ENCODE measurements at places on chromosomes 7 and 10. TPM values are rescaled to one million over a fixed set of nuclear protein-coding genes. Genes with fewer than 3 reads are reported as not detected.

- no peaks in the 10 kb centered on the region for H3K36me3 ChIP-seq
- no peak overlapping the region for H3K27ac ChIP-seq
- peaks cover 4% of the 10 kb centered on the region for H3K4me1 ChIP-seq
- no peak overlapping the region for H3K4me3 ChIP-seq
- no peak for DNase-seq
Observed at GRCh38 chr7:155508376-155509358, 37.7 kb downstream of the CNPY1 start.

DNA sequence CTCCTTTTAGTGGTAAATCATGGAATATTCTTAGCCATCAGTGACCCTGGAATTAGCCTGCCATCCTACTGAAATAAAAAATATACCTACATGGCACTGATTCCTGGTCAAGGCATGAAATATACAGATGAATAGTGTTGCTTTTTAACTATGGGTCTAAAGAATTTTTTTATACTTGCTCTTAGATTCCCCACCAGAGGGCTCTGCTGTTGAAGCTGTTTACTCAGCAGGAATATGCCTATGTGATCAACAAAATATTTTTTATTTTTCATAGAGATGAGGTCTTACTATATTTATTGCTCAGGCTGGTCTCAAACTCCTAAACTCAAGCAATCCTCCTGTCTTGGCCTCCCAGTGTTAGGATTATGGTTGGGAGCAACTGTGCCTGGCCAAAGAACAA lies 13.5 kb downstream of the ZC3HC1 start:
- H3K4me3 ChIP-seq = no peak overlapping the region
- peaks cover 27% of the 10 kb centered on the region for H3K36me3 ChIP-seq
- no peak for DNase-seq

GRCh38 chr10:68212721-68213352 lies 19.1 kb downstream of the ATOH7 start:
- H3K4me3 ChIP-seq = no peak overlapping the region
- H3K27me3 ChIP-seq = no peaks in the 10 kb centered on the region
- DNase-seq = no peak
- H3K36me3 ChIP-seq = no peaks in the 10 kb centered on the region
- H3K4me1 ChIP-seq = no peaks in the 10 kb centered on the region

DNA sequence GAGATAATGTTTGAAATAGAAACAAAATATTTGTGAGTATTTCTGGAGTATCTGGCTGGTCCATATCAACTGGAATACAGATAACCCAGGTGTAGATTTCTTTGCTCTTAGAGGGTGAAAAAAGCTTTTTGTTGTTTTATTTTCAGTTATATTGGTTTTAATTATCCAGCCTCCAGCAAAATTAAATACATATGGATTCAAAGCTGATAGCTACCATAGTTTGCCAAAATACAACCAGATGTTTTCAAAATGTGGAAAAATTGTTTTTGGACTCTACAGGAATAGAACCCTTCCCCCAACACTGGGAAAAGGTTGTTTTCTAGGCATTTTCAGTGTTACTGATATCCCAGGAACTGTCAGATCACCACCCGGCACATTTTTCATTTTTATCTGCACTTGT lies 30.1 kb downstream of the LRRC17 start:
- H3K4me3 ChIP-seq = no peak overlapping the region
- H3K4me1 ChIP-seq = no peaks in the 10 kb centered on the region
- H3K27ac ChIP-seq = no peak overlapping the region

DNA sequence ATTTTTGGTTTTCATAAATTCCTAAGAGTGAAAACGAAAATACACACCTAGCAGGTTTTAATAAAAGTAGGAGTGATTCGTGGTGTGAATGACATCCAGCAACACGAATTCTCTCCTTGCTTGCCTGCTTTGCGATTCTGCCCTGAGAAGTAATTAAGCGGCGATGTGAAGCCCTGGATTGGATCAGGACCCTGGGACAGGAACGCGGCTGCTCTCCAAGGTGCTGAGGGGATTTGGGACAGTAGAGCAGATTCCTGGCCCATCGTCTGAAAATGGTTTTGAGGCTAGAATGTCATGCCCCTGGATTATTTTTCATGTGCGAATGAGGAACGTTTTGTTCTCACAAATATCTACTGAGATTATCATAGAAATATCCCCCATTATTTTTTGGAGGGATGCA lies 7.8 kb downstream of the NPS start:
- DNase-seq = no peak
- H3K27me3 ChIP-seq = no peaks in the 10 kb centered on the region
- H3K27ac ChIP-seq = no peak overlapping the region
- no peaks in the 10 kb centered on the region for H3K36me3 ChIP-seq
- H3K4me3 ChIP-seq = no peak overlapping the region
- H3K4me1 ChIP-seq = no peaks in the 10 kb centered on the region

DNA sequence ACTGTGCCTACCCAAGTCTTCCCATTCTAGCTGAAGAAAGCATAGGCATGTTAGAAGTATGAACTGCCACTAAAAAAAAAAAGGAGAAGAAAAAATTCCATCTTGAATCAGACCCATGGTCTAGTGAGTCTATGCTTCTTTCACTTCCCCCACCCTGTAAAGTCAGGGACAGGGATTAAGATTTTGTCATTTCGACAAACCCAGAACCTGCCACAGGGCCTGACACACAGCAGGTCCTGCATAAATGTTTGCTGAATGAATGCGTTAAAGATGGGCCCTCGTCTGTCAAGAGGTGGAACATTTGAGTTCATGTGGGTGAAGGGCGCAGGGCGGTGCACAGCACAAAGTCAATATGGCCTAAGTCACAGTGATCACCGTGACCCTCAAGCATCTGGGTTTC lies 4.9 kb downstream of the HIPK2 start:
- no peak overlapping the region for H3K4me3 ChIP-seq
- H3K36me3 ChIP-seq = no peaks in the 10 kb centered on the region
- peaks cover 56% of the 10 kb centered on the region for H3K4me1 ChIP-seq
- H3K27me3 ChIP-seq = no peaks in the 10 kb centered on the region
- DNase-seq = no peak

DNA sequence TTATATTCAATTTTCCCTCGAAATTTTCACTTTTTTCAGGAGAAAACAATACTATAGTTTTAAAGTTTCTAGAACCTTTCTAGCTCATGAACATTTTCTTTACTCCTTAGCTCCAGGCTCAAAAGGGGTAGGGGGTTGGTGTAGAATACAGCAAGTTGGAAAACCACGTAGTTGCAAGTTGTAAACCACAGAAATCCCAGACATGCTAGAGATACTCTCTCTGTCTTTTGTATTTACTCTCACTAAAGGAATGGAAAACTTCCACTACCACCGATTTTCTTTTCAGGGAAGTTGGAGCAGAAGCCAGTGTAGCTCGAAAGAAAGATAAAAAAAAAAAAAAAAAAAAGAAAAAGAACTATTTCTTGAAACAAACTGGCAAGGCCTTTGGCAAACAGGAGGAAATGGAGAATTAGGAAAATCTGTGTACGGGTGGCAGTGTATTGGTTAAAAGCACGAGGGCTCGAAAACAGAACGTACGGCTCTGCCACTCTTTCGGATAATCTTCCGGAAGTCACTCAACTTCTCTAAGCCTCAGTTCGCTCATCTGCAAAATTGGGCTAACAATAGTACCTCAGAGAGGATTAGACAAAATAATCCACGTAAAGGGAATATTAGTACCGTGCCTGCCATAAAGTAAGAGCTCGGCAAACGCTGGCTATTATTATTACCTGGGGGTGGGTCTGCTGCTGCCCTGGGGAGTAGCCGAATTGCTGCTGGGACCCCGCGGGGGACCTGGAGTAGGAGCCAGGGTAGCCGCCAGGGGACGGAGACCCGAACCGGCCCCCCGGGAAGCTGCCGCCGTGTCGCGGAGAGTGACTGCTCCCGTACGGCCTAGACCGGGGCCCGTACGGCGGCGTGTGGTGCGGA lies 628 bp downstream of the MPLKIP start:
- peaks cover 37% of the 10 kb centered on the region for H3K4me1 ChIP-seq
- H3K4me3 ChIP-seq = peak overlapping the region; percentile 84
- H3K27ac ChIP-seq = peak overlapping the region; percentile 96
- H3K36me3 ChIP-seq = no peaks in the 10 kb centered on the region

TRIL gene
- not detected for total RNA-seq

- H3K36me3 ChIP-seq = no peaks in the 10 kb centered on the region
- DNase-seq = no peak
- H3K4me1 ChIP-seq = peaks cover 27% of the 10 kb centered on the region
- no peak overlapping the region for H3K27ac ChIP-seq
Observed at GRCh38 chr10:97412891-97413304, 11.8 kb upstream of the RRP12 start.

DNA sequence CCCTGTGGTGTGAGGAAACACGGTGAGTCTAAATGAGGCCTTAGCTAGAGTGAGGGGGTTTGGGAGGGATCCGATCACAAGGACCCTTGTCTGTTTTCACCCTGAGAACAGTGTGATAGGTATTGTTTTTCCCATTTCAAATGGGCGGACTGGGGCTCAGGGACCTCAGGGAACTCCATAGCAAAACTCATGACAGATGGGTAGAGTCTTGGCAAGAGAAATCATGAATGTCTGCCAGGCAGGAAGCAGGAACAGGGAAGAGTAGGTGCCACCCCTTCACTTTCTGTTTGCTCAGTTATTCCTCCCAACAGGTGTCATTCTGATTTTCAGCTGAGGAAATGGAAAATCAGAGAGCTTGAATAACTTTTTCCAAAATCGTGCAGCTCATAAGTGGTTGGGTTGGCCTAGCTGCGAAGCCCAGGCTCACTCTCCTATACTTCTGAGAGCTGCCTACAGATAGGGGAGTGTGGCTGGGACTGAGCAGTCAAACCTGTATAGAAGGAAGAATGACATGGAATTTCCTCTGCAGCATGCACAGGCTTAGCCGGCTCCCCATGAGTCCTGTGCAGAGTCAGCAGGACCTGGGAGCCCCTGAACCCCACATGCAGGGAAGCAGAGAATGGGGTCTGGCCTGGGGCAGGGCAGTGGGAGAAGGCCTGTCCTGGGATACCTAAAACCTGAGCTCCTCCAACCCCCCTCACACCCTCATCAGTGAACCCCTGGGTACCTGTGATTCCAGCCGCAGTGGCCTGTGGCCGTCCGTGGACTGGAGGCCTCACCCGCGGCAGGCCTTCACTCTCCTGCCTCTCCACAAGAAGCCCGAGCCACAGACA lies 17.6 kb upstream of the C10orf105 start:
- H3K4me3 ChIP-seq = no peak overlapping the region
- DNase-seq = no peak
- H3K4me1 ChIP-seq = peaks cover 100% of the 10 kb centered on the region
- H3K27me3 ChIP-seq = no peaks in the 10 kb centered on the region

DNA sequence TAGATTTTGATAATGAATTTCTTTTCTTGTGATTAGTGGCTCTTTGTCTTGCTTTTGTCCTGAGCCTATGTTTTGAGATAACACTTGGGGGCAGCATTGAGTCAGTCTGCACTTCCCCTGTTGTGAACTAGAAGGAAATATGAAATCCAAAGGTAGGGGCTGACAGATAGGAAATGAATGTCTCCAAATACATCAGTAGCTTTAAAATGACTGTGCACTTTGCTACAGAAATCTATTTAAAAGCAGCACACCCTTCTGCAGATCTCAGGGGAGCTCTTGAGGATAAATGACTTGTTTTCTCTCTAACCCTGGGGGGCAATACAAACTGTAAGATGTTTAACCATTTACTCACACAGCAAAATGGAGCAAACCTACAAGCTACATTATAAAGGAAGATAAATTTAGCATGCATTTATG lies 176.0 kb upstream of the MYO3A start:
- no peak overlapping the region for H3K27ac ChIP-seq
- no peak overlapping the region for H3K4me3 ChIP-seq
- H3K36me3 ChIP-seq = no peaks in the 10 kb centered on the region
- no peak for DNase-seq
- H3K27me3 ChIP-seq = no peaks in the 10 kb centered on the region

C7orf57 gene
- 0.92 TPM for total RNA-seq

DNA sequence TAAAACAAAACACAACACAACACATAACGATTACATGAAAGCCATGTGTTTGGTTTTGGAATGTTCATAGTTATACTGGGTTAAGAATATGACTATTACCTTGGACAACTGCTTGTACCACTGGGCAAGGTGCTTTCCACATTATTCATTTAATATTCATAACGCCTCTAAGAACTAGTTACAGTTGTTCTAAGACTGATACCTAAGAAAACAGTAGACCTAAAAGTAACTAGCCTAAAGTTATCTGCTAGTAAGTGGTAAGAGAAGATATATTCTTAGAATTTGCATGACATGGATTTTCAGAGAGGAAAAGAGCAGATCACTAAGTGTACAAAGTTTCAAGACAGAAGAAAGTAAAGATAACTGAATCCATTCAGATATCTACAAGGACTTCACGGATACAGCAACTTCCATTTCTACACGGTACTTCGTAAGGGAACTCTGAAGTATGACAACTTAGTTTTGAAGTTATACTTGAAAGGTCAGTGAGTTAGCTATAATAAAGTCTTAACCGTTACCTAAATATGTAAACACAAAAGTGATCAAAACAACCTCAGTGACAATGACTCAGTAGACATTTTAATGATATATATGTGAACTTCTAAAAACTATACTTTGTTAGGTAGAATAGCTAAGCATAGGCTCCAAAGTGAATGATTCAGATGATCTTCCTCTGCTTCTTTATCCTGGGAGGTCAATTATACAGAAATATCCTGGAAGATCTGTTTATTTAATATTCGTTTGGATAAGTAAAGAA lies 65.1 kb downstream of the MINDY3 start:
- H3K4me1 ChIP-seq = no peaks in the 10 kb centered on the region
- H3K36me3 ChIP-seq = peaks cover 15% of the 10 kb centered on the region
- no peak for DNase-seq
- no peaks in the 10 kb centered on the region for H3K27me3 ChIP-seq
- no peak overlapping the region for H3K4me3 ChIP-seq

GRCh38 chr7:94206295-94206694 lies 188.4 kb upstream of the COL1A2 start:
- no peak for DNase-seq
- H3K27ac ChIP-seq = no peak overlapping the region

MYL7 gene
- not detected for total RNA-seq

DNA sequence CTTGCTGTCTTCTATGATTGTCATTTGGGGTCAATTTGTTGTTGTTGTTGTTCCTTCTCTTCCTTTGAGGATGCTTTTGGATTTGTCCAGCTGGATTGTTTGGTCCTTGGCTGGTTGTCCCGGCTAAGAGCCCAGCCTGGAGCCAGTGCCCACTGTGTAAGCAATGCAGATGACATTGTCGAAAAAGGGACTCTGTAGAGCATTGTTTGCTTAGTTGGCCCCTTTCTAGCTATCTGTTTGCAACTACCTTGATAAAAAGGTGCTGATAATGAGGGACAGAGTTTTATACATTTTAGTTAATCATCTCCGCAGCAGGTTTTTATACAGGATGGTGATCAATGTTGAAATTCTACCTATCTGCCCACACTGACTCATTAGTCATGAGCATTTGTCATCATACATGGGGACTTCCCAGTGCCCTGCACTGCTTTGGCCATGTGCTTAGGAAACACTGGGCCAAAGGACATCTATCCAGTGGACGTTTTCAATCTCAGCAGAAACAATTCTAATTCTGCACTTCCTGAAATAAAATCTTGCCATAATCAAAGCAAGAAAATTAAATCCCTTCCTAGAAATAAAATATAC lies 311.9 kb downstream of the GRM8 start:
- no peaks in the 10 kb centered on the region for H3K4me1 ChIP-seq
- no peak overlapping the region for H3K27ac ChIP-seq
- H3K4me3 ChIP-seq = no peak overlapping the region
- H3K36me3 ChIP-seq = no peaks in the 10 kb centered on the region

GRCh38 chr7:38274486-38274885 lies 1.1 kb upstream of the TARP start:
- no peak for DNase-seq
- H3K4me1 ChIP-seq = no peaks in the 10 kb centered on the region
- H3K27me3 ChIP-seq = no peaks in the 10 kb centered on the region
- H3K36me3 ChIP-seq = no peaks in the 10 kb centered on the region
- no peak overlapping the region for H3K27ac ChIP-seq
- no peak overlapping the region for H3K4me3 ChIP-seq

Data from CD8-positive, alpha-beta memory T cell (primary cell).